ENCODE measurements at places on chromosomes 11 and 22. TPM values are rescaled to one million over a fixed set of nuclear protein-coding genes. Genes with fewer than 3 reads are reported as not detected.
A peak's percentile ranks its signal among the peaks of the same experiment; 100 is the strongest.

PKDREJ gene
- polyA plus RNA-seq, result 0.03 TPM

GRCh38 chr11:105100206-105100605 is 39.4 kb downstream of the CARD18 start:
- DNase-seq, result no peak

- peak; percentile 62 for DNase-seq
Measured at GRCh38 chr11:70826541-70827335, 425.6 kb downstream of the SHANK2 start.

KLHL35 gene
- 0.10 TPM for polyA plus RNA-seq

GRCh38 chr11:125300791-125301218 is 136.3 kb downstream of the PKNOX2 start:
- DNase-seq, result no peak

DNA sequence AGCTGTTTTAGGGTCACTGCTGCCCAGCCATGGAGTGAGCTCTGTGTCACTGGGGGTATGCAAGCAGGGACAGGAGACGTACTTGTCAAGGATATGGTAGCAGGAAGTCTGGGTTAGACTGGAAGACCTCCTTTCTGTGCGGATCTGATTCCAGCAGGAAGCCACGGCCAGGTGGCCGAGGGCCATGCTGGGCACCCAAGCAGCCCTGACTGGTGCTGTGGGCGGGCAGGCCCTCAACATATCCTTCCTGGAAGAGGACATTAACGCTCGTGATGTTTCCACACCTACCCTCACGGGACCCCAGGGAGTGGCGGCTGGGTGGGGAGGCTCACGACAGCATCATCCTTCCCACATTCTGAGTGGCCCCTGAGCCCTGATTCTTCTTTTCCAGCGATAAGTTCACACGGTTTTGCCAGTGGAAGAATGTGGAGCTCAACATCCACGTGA is 8.7 kb upstream of the ANKRD13D start:
- DNase-seq, result no peak

PHLDB1 gene
- 46.0 TPM for polyA plus RNA-seq

DNA sequence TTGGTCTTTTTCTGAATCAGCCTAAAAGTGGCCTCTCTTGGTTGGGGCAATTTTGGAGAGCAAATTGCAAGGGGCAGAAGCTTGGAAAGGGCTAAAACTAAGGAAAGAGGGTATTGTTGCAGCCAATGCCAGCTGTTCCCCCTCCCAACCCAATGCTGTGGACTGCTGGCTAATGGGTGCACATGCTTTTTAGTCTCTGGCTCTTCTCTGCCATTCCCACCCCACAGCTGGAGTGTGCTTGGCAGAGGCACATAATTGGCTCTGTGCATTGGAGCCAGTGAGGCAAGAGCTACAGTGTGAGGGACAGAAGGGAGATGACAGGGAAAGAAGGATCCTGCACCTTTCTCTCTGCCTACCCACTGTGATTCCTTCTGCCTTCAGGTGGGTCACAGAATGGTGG is 140.0 kb downstream of the NECTIN1 start:
- no peak for DNase-seq

MS4A4E gene
- polyA plus RNA-seq, result not detected

PGA3 gene
- 0.37 TPM for polyA plus RNA-seq

GRCh38 chr11:11346303-11346702 is 6.7 kb downstream of the CSNK2A3 start:
- DNase-seq, result no peak

DNA sequence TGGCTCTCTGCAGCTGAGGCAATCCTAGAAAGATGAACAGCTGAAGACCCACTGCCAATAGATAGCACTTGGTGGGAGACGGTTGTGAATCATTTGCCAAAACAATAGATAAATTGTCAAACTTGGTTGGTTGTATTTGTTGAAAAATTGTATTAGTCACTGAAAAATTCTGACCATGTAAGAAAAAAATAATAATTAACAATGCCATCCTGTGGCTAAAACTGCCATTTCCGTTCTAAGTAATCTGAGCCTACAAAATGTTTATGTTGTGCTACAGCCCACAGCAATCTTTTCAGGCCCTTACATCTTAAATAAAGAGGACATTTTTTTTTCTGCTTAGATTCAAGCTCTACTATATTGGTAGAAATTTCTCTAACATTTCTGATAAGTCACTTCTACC is 103.2 kb upstream of the ANO3 start:
- DNase-seq, result no peak

DNA sequence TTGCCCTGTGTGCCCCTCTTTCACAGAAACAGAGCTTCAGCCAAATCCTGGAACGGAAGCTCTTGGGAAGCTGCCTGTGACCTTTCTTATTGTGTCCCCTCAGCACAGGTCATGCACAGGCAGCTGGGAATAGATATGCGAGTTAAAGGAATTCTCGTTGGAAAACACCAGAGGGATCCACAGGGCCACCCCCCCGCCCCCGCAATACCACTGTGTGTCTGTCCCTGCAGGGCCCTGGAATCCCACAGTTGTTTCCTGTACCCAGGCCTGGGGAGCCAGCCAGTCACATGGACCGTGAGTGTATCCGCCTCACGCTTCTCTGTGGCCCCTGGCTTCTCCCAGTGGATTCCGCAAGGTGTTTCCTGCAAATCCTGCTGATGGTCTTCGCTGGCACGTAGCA is 29.0 kb downstream of the TIMP3 start:
- DNase-seq, result peak; percentile 49

DNA sequence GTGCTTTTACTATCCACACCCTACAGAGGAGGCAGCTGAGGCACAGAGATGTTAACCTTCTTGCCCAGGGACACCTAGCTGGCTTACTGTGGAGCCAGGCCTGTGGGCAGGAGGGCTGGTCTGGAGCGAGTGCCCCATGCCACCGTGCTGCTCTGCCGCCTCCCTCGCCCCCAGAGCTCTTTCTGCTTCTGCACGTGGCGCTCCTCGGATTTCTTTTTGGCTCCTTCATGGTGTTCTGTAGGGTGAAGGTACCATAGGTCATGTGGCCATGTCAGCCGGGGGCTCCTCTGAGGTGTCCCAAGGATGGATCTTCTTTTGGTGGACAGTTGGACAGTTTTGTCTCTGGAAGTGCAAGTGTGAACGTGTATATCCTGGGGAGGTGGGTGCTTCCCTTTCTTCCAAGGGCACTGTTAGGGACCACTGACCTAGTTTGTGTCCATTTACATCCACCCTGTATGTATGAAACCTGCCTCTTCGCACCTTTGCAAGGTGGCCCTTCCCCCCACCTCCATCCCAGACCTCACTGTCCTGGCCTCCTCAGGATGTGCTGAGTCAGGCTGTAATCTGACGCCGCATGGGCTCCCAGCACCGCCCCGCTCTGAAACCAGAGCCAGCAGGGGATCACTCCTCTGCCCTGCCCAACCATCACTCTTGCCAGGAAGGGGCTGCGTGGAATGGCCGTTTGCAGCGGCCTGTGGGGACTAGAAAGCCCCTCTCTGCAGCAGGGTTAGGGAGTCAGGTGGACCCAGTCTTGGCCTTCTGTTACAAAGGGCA is 31.7 kb downstream of the POLR3H start:
- peak; percentile 96 for DNase-seq

- DNase-seq, result no peak
Measured at GRCh38 chr11:42417691-42418090, 894.1 kb upstream of the API5 start.

DNA sequence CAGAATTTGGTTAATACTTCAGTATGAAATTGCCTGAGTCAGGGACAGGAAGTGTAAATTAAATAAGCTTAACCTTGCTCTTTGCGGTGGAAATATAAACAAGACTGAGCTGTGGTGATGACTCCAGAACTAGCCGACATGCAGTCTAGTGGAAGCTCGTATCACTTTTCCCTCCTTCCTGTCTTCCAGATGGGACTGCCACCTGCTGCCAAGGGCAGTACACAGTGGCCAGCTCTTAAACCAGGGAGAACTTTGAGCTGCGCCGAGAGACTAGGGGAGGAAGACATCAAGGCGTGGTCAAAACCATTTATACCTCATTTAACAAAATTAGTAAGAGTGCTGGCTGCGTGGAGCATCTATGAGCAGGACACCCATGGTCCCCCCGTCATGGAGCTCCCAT is 31.3 kb upstream of the CTTN start:
- DNase-seq, result no peak

CECR2 gene
- polyA plus RNA-seq, result 24.2 TPM

OR52N4 gene
- polyA plus RNA-seq, result not detected

GRCh38 chr11:14642453-14642852 is 1.2 kb upstream of the PDE3B start:
- no peak for DNase-seq

APOBEC3H gene
- polyA plus RNA-seq, result not detected

DNA sequence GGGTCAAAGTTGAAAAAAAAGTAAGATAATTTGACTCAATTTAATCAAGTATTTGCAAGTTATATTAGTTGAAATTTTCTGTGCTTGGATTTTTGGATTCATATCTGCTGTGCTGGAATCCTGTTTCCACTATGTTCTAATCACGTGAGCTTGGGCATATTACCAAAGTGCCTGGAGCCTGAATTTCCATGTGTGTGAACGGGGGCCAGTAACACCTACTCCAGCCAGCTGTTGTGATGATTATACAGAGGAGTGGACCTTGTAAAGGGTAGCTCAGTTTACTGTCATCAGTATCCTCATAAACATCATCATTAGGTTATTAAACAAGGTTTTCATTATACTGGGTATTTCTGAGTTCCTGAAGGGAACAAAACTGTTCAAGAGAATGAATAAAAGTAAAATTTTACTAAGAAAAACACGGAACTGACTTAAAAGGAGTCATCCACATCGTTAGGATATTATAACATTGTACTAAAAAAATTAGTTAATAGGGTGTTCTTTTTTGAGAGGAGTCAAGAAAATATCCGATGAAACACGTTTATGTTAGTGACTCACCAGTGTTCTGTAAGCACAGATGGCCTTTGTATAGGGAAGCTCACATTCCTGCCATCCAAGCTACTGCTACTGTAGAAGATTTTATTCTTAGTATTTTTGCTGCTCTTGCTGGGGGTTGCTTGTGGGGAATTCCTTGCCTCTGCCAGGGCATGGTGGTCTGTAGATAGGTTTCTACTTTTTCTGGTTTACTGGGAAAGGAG is 144.1 kb downstream of the ARHGAP42 start:
- DNase-seq, result peak; percentile 30

NTM gene
- 12.3 TPM for polyA plus RNA-seq

DNA sequence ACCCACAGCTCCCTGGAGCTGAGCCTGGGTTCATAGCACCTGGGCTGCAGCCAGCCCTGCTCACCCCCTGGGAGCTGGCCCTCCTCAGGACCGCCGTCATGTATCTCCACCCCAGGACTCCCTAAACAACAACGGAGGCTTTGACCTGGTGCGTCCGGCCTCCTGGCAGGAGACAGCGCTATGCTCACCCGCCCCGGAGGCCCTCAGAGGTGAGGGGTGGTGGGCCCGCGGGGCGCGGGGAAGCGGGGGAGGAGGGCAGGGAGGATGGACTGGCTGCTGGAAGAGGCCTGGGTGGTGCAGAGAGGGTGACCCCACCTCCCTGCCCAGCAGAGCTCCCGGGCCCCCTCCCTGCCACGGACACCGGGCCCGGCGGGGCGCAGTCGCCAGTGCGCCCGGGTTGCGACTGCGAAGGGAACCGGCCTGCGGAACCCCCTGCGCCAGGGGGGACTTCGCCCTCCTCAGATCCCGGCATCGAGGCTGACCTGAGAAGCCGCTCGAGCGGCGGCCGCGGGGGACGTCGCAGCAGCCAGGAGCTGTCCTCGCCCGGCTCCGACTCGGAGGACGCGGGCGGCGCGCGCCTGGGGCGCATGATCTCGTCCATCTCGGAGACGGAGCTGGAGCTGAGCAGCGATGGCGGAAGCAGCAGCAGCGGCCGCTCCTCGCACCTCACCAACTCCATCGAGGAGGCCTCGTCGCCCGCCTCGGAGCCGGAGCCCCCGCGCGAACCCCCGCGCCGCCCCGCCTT is 3.1 kb downstream of the MAPK8IP2 start:
- peak; percentile 60 for DNase-seq

RIN1 gene
- polyA plus RNA-seq, result 1.9 TPM

GRCh38 chr11:128603003-128603696 is 15.8 kb upstream of the ETS1 start:
- DNase-seq, result no peak

OR8D1 gene
- not detected for polyA plus RNA-seq

DNA sequence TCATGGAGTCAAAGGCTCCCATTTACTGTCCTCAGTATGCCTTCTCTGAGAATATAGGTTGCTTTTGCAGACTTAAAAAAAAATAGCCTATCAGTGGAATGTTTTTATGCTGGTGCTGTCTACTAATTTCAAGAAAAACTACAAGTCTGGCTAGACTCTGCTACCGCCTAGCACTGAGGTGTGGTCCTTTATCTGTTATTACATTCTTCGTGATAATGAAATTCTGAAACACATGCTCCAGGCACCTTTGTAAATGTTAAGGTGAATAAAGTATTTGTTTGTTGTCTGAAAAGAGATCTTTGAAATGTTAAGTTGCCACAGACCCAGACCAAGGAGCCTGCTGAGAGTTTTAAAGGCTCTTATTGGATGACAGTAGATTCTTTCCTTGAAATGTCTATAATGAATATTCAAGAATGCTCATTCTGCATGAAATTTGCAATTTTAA is 95.3 kb downstream of the DBX1 start:
- peak; percentile 71 for DNase-seq

GRCh38 chr11:11520231-11521015 is 101.4 kb downstream of the GALNT18 start:
- peak; percentile 23 for DNase-seq

HBB gene
- polyA plus RNA-seq, result not detected

GRCh38 chr11:97739932-97740800 is 1280.6 kb upstream of the CNTN5 start:
- no peak for DNase-seq

CRYBA4 gene
- polyA plus RNA-seq, result 1.2 TPM

DNA sequence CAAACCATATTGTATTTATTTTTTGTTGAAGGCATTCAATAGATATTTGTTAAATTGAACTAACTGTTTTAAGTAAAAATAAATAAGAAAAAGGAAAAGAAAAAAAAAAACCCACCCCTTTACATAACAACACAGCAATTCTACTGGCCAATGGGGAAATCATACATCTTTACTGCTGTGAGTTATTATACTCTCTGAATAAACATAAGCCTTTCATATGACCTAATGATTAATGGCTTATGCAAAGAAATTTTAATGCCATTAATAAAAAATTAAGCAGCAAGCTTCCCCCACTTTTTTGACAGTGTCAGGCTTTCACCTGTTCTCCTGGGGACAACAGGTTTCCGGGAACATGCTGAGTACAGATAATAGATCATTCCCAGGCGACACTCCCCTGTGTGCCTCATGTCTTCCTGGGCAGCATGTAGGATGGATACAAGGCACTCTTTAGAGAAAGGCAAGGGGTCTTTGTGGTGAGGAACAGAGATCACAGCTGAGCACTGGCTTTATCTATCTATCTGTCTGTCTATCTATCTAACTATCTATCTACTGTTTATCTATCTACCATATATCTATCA is 676.0 kb downstream of the NTM start:
- no peak for DNase-seq

SCT gene
- polyA plus RNA-seq, result 2.6 TPM

Data from GM23338 (cell line).